NCI-H1048 (cell line): ENCODE measurements at places on chromosomes 3 and 15.

DNA sequence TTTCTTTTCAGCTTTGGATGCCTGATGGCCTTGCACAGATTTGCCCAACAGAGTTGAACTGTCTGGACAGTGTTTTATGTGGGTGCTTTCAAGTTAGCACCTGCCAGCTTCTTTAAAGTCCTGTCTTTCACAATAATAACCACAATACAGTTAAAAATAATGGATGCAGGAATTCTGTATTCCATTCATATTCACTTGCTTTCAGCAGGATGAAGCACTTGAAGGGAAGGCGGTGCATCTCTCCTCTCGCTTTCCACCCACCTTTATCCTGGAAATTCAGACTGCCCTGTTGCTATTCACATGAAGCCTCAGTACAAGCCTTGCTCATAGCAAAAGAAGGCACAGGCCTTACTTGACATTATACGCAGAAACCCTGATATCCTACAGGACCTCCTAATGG lies 26.5 kb upstream of the GYG1 start:
- no peak for DNase-seq

- DNase-seq = no peak
These were observed 22.2 kb downstream of the EPHB1 start for GRCh38 chr3:134817297-134817696.

GRCh38 chr3:61943975-61944374 lies 382.6 kb downstream of the PTPRG start:
- DNase-seq = no peak

DNA sequence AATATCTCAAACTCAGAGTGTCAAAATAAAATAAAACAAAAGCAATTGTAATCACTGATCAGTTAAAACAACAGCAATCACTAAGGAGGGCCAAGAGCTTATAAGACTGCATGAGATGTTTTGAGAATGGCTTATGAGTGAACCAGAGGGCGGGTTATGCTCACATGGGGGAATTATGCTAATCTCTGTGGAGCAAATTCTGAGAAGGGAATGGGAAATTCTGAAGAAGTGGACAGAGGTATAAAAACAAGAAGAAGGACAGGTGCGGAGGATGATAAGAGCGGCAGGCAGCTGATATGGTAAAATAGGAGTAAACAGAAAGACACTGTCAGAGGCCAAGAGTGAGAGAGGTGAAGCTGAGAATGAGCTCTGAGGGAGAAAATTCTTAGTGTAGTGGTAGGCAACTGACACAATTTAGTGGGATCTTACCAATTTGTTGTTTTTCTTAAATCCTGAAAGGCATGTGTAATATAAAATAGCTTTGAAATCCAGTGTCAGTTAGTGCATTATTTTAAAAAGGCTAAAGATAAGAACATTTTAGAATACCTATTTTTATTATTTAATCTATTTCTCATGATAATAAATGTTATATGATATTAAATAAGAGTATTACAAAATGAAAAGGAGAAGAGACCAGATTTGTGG lies 133.8 kb downstream of the SPATA16 start:
- DNase-seq = no peak

GRCh38 chr3:2261747-2262146 lies 163.1 kb downstream of the CNTN4 start:
- DNase-seq = no peak
